Esophagus muscularis mucosa (tissue), 4 donors: ENCODE measurements at places on chromosomes 7 and 10. TPM values are rescaled to one million over a fixed set of nuclear protein-coding genes. Genes with fewer than 3 reads are reported as not detected.
A peak's percentile ranks its signal among the peaks of the same experiment; 100 is the strongest.

DNA sequence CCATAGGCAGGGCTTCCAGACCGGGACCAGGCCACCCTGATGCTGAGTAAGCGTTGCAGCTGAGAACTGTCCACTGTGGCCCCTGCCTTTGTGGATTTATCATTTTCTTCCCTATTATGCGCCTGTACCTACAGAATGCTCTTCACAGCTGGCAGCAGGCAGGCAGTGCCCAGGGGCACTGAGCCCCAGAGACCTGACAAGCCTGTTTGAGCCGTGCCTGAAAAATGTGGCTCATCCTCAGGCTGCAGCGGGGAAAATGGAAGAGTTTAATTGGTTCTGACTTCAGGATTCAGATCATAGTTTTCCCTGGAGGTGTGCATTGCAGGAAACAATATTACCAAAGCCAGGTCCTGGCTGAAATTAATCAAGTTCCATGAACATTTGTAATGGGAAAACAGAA, 200.2 kb downstream of the ZNF438 start:
- no peak overlapping the region for H3K27ac ChIP-seq
- no peaks in the 10 kb centered on the region for H3K27me3 ChIP-seq
- no peak overlapping the region for H3K4me3 ChIP-seq
- DNase-seq = no peak

DNA sequence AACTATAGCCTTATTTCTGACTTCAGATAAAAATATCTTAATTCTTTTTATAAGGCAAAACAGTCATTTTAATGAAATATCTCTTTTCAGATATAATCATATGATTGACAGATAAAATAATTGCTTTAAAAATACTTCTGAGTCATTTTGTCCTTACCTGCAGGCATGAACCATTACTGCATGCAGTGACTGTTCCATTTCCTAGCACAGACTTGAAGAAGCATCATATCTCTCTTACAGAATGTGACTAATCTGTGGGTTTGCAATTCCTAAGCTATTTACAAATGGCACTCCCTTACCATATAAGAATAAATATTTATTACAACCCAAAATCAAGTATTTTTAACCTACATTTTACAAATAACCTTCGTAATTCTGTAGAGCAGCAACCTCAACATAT, 120.7 kb downstream of the SRPK2 start:
- H3K27me3 ChIP-seq = no peaks in the 10 kb centered on the region
- peaks cover 37% of the 10 kb centered on the region for H3K4me1 ChIP-seq
- H3K4me3 ChIP-seq = peak overlapping the region; percentile 37
- H3K36me3 ChIP-seq = no peaks in the 10 kb centered on the region
- peak overlapping the region; percentile 76 for H3K27ac ChIP-seq
- DNase-seq = no peak

GRCh38 chr10:83723080-83723479, 416.2 kb upstream of the GHITM start:
- H3K4me1 ChIP-seq = no peaks in the 10 kb centered on the region
- no peak for DNase-seq
- no peak overlapping the region for H3K27ac ChIP-seq
- H3K27me3 ChIP-seq = no peaks in the 10 kb centered on the region
- H3K36me3 ChIP-seq = no peaks in the 10 kb centered on the region

GRCh38 chr7:11638011-11638774, 193.8 kb downstream of the THSD7A start:
- H3K27me3 ChIP-seq = no peaks in the 10 kb centered on the region
- no peak overlapping the region for H3K27ac ChIP-seq
- no peak overlapping the region for H3K4me3 ChIP-seq
- DNase-seq = no peak

DNA sequence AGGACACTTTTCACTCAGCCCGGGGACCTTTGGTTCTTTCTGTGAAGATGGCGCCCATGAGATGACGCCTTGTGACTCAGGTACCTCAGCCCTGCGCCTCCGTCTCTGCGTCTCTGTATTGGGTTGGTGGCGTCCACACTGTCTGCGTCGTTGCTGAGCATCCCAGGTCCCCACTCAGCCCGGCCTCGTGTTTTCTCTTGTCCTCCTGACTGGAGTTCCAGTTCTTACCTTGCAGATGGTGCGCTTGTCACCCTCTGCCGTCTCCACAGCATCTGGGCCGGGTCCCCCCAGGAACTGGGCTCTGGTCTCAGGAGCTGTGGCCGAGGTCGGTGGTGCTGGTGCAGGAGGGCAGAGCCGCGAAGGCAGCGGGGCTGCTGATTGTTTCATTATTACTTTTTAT, 150.4 kb downstream of the WDR37 start:
- H3K36me3 ChIP-seq = no peaks in the 10 kb centered on the region
- no peak overlapping the region for H3K4me3 ChIP-seq
- H3K27ac ChIP-seq = no peak overlapping the region
- no peaks in the 10 kb centered on the region for H3K4me1 ChIP-seq
- H3K27me3 ChIP-seq = peaks cover 8% of the 10 kb centered on the region

MKI67 gene
- total RNA-seq = 0.17 TPM

PLCE1 gene
- total RNA-seq = 26.7 TPM
